ENCODE measurements at places on chromosomes 7 and 10. TPM values are rescaled to one million over a fixed set of nuclear protein-coding genes. Genes with fewer than 3 reads are reported as not detected.

The PNPLA8 gene
- 17.1 TPM for total RNA-seq

- DNase-seq, result no peak
These were observed 11.6 kb downstream of the ZDHHC6 start for GRCh38 chr10:112434988-112435619.

DNA sequence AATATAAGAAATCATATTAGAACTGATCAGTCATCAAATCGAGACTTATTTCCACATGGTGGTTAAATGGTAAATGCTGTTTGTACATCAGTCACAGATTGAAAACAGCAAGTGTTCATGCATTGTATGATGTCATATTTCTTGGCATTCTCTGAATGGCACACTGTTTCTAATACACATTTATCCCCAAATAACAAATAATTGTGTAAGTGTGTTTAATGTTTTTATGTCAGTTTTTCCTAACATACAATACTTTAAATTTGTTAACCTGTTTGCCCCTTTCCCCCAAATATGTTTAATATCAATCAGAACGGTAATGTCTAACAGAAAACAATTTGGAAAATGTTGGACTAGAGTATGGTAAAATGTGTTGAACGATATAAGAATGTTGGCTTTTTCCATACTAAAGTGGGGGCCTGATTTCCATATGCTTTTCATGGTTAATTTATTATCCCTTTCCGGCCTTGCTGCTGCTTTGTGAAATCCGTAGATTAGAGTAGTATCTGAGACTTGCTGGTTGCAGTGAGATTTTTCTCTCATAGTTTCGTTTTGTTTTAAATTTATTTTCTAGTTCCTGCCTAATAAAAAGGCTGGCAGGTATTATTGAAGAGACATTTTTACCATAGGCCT is 23.7 kb downstream of the RAB18 start:
- DNase-seq, result no peak

The CAMK2B gene
- total RNA-seq, result 9.3 TPM

DNA sequence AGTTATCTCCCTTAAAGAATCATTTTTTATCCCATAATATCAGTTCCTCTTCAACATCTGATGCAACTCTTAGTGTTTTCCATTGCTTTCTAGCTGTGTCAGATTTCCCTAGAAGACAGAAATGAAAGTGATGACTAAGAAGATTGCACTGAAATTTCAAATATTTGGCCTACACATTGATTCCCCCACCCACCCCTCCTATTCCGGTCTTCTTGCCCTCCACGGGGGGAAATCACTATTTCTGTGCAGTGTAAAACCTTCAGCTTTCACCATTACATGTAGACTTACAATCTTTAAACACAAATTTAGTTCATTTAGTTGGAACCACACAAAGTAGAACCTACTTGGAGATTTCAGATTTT is 63.7 kb upstream of the IL6 start:
- no peak for DNase-seq

DNA sequence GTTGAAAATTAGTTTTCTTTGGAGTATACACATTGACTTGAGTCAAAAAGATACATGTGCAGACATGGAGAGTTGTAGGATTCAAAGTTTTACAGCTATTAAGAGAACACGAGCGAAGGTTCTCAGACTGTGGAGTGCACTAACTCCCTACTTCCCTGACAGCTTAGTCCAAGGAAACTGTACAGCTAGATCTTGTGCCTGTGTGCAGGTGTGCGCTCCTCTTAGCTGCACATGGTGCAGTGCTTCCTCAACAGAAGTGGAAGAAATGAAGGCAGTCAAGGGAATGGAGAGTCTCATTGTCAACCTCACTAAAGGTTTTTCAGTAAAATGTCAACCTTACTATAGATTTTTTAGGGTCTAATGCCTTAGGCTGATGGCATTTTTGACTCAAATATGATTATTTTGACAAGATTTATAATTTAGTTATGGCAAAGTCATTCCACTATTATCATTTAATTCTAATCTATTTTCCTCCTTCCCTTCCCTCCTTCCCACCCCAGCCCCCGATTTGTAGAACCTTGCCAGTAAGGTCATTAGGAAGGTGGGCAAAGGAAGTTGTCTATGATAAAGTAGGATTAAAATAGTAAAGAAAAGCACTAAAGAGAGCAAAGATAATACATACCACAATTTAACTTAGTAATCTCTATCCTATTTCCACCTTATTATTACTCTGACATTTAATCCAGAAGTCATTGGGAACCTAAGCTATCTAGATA is 13.6 kb downstream of the PDK4 start:
- no peak for DNase-seq

The ZPBP gene
- total RNA-seq, result not detected

The NKX1-2 gene
- total RNA-seq, result not detected

DNA sequence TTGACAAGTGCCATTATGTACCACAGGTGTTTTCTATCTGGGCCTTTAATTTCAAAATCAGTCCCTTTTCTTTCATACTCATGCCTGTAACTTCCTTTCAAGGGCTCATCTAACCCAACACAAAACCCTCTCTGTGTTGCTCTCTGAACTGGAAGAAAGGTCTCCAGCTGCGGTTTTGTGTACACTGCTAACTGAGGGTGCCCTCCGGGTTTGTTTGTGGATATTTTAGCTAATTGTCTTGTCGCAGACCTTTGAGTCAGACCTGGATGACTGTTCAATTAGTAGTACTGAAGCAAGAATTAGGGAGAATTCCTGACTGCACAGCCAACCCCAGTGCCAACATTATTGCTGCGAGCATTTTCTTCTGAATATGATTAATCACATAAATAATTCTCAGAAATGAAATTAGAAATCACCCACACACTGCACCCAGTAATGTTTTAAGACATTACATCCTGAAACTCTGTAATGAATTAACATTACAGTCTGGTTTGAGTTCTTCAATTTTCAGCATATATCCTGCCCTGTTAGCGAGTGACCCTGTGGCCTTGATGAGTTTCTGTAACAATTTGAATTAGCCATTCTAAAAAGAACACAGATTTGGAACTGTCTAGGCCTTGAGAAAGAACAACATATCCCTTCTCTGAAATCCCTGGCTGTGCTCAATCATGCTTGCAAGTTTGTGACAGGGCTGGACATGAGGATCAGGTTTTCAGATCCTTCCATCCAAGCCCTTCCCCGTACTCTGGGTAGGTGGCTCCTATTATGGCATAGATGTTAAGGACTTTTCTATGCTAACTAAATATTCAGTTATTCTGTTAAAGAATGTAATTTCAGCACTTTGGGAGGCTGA is 460.1 kb downstream of the PLXDC2 start:
- DNase-seq, result no peak

- no peak for DNase-seq
These were observed 6.2 kb upstream of the OTUD1 start for GRCh38 chr10:23432639-23433038.

GRCh38 chr10:103651783-103652476 is 158.4 kb downstream of the NEURL1 start:
- no peak for DNase-seq

GRCh38 chr10:24848195-24848594 is 104.2 kb downstream of the PRTFDC1 start:
- DNase-seq, result no peak

- no peak for DNase-seq
These were observed 17.6 kb upstream of the FAM221A start for GRCh38 chr7:23662124-23662983.

GRCh38 chr10:131261890-131262475 is 49.5 kb downstream of the TCERG1L start:
- no peak for DNase-seq

The UPK3BL2 gene
- 9.4 TPM for total RNA-seq

The KIN gene
- 15.3 TPM for total RNA-seq

The OPN4 gene
- total RNA-seq, result not detected

DNA sequence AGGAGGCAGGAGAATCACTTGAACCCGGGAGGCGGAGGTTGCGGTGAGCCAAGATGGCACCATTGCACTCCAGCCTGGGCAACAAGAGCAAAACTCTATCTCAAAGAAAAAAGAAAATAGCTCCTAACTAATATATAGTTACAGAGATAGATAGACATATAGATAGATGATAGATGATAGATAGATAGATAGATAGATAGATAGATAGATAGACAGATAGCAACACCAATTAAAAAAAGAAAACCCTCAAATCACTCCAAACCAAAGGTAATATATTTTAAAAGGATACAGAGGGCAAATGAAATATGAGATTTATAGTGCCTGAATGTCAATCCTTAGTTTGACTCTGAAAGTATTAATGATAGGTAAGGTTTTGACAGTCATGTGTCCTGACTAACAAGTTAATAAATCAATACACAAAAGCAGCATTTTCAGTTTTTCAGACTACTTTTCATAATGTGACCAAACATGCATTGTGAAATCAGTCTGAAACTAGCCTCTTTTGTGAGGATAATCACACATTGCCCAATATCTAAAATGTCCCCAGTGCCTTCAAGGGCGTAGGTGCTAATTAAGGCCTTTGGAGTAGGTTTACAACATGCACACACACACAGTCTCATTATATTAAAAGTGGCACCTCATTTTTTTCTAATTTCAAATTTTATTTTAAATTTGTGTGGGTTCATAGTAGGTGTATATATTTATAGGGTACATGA is 61.2 kb downstream of the BPGM start:
- DNase-seq, result no peak

The NPSR1 gene
- total RNA-seq, result not detected

The CPA2 gene
- total RNA-seq, result 85.0 TPM

GRCh38 chr10:3567291-3567963 is 217.6 kb downstream of the KLF6 start:
- DNase-seq, result no peak

GRCh38 chr10:44260286-44260928 is 124.5 kb downstream of the CXCL12 start:
- no peak for DNase-seq

DNA sequence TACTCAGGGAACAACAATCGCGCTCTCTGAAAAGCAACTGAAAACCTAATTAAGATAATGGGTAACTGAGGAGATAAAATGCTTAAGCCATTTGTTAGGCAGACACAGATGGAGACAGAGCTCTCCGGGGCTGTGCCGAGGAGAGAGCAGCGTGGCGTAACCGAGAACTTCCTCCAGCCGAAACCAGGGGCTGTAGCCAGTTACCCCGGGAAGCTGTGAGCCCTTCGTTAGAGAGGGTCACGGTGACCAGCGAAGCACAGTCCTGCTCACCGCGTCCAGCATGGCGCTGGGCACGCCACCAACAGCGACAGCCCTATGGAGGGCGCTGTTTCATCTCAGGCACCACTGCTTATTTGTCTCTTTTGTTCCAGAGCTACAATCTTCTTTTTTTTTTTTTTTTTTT is 16.1 kb downstream of the PAPOLB start:
- no peak for DNase-seq

- no peak for DNase-seq
These were observed 35.3 kb downstream of the CHST3 start for GRCh38 chr10:71999360-72000072.

GRCh38 chr7:111532625-111533024 is 29.7 kb downstream of the IMMP2L start:
- DNase-seq, result no peak

- no peak for DNase-seq
These were observed 45.8 kb downstream of the CNNM1 start for GRCh38 chr10:99374972-99375371.

The TEX47 gene
- total RNA-seq, result not detected

Measured in progenitor cell of endocrine pancreas (in vitro differentiated cells).